Frontal cortex (tissue), 4 donors: ENCODE measurements at places on chromosomes 2 and 18.

DNA sequence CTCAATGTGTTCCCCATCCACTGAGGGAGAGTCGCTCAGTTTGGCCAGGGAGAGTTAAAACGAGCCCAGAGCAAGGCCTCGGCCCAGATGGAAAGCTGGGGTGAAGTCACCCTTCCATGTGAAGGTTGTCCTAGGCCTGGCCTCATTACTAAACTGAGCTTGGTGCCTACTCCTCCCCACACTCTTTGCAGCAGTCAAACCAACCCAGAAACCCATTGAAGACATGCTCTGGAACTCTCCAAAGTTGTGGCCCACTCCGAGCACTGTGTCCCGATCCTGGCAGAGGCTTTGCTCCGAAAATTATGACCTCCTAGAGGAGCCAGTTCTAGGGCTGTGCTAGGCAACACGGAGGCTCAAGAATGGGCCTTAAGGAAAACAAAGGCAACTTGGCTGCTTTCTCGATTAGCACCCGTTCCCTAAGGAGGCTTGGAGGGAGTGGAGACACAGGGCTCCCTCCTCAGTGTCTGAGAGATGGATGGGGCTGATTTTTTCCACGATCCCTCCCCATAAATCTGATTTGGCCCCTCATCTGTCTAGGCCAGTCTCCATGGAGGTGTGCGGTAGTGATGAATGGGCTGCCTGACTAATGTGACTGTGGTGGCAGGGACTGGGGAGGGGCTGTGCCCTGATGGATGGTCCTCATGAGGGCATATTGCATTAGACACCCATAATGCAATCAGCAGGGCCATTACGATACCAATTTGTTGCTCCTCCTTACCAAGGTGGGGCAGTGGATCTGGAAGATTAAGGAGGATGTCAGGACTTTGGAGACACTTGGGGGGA lies 11.7 kb upstream of the CYP26B1 start:
- no peak for DNase-seq

GRCh38 chr2:120323807-120324399 lies 22.0 kb upstream of the INHBB start:
- DNase-seq = no peak

- no peak for DNase-seq
These were observed 283.1 kb upstream of the CYRIA start for GRCh38 chr2:16948710-16949109.

GRCh38 chr2:2222931-2223330 lies 108.1 kb downstream of the MYT1L start:
- no peak for DNase-seq

DNA sequence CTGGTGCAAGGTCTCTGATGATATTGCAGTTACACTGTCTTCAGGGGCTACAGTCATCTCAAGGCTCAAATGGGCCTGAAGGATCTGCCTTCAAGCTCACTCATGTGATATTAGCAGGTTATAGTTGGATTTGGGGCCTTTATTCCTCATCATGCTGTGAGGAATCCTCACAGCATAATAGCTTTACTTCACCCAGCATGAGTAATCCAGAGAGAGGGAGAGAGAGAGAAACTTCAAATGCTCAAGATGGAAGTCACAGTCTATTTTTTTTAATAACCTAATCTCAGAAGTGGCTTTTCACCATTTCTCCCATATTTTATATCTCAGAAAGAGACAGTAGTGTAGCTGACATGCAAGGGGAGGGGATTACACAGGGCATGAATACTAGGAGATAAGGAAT lies 658.7 kb downstream of the EPHA4 start:
- no peak for DNase-seq

- DNase-seq = peak; percentile 37
These were observed 473.7 kb upstream of the SALL3 start for GRCh38 chr18:78505851-78506461.

DNA sequence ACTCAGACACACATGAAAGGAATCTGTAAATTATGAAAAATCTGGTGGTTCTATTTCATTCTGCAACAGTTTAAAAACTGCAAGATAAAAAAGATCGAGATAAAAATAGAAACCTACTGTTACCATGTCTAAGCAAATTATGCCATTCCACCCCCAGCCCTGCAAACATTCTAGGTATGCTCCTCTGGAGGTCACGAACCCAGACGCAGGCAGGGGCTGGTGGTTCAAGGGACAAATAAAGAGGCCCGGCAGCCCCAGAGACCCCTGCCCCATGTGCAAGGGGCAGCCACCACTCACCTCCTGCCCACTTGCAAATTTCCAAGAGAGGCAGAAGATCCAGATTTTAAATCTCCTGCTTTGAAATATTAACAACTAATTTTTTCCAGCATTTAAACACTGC lies 210.5 kb downstream of the ANAPC1 start:
- no peak for DNase-seq

- DNase-seq = no peak
These were observed 159.3 kb downstream of the HDAC4 start for GRCh38 chr2:239241431-239241960.
